ENCODE measurements at places on chromosomes 4 and X.

GRCh38 chr4:48489683-48490011, 405 bp upstream of the ZAR1 start:
- DNase-seq, result no peak

DNA sequence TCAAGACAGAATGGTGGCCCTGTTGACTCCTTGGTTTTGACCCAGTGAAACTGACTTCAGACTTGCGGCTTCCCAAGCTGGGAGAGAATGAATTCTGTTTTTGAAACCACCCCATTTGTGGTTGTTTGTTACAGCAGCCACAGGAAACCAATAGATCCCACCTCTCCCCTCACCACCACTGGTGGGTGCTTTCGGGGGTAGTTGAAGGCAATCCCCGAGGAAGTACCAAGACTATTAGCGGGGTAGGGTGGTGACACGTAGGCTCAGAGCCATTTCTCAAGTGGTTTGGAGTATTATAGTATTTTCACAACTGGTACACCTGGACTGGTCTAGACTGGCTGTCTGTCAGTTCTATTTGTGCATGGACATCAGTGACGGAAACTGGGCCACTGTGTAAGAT, 189.1 kb upstream of the RBPJ start:
- no peak for DNase-seq

DNA sequence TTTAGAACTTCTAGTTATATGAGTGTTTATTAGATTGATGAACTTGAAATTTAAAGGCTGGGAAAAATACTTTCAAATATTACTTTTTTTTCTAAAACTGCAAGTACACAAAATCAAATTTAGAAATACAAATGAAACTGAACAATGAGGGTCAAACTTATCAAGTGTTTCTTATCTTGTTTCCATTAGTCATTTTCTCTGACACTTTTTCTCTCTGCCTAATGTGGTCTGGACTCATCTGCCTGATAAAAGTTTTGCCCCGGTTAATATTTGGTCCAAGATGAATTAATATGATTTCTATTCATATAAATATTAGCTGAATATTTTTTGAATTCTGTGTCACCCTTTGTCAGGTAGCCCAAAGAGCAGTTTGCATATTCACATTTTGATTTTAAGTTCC, 8.7 kb upstream of the HPGDS start:
- DNase-seq, result no peak

DNA sequence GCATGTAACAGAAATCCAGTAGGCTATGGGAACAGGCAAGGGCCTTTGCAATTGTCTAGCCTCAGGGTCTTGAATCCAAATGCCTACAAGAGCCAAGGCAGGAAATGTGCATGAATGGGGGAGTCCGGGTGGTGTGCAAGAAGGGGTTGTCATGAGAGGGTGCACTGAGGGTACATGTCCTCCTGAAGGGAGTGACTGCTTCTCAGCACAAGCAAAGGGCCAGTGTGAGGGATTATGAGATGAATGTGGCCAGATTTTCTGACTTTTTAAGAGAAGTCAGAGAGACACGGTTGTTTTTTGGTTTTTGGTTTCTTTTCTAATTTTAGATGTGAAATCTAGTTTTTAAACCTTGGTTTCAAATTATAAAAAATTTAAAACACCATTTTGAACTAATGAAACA, 76.5 kb upstream of the LSM6 start:
- no peak for DNase-seq

GRCh38 chr4:66554826-66555225, 884.5 kb upstream of the EPHA5 start:
- no peak for DNase-seq

DNA sequence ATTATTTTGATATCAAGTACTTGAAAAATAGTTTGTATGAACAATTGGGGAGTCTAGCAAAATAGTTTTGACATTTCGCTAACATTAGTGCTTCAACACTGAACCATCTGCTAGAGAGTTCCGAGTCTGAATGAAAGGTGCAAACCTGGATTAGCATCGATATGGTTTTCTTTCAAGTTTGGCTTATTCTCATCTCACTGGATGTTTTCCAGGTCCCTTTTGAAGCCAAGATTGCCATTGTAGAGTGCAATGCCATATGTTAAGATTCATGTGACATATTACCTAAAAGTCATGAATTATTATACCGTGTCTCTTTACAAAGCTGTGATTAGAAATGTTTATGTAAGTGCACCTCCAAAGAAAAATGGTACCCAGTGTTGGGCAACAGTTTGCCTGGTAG, 36.8 kb upstream of the NAA11 start:
- DNase-seq, result no peak

GRCh38 chr4:101987623-101988243, 197.2 kb downstream of the BANK1 start:
- DNase-seq, result peak; percentile 31

DNA sequence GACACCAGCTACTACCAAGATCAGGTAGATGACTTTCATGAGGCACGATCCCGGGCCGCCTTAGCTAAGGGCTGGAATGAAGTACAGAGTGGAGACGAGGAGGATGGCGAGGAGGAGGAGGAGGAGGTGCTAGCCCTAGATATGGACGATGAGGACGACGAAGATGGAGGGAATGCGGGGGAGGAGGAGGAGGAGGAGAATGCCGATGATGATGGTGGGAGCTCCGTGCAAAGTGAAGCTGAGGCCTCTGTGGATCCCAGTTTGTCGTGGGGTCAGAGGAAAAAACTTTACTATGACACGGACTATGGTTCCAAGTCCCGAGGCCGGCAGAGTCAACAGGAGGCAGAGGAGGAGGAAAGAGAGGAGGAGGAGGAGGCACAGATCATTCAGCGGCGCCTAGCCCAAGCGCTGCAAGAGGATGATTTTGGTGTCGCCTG, 481 bp downstream of the UTP3 start:
- DNase-seq, result no peak

Measured in stomach (tissue), 19 donors.